ENCODE measurements at places on chromosomes 12 and 14. TPM values are rescaled to one million over a fixed set of nuclear protein-coding genes. Genes with fewer than 3 reads are reported as not detected.

DNA sequence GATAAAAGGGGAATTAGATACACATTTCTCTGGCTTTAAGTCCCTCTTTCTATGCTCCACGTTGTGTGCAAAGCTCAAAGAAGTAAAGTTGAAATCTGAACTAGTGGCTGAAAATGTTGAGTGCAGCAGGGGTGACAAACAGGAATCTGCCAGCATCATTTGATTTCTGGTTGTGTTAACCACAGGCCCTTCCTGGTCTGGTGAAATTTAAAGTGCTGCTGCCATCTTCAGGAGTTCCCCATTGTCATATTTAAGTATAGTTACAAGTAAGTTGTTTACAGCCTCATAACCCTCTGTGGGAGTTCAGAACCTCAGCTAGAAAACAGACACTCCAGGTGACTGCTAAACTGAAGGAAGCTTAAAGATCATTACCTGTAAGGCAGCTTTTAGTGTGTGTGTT lies 90.9 kb upstream of the CCDC196 start:
- peak; percentile 48 for DNase-seq
- peaks cover 4% of the 10 kb centered on the region for H3K27me3 ChIP-seq
- no peak overlapping the region for H3K4me3 ChIP-seq
- H3K4me1 ChIP-seq: peaks cover 7% of the 10 kb centered on the region
- no peak overlapping the region for H3K27ac ChIP-seq

Gene PTPRO
- total RNA-seq: 1.5 TPM

Gene TAS2R50
- 0.73 TPM for total RNA-seq

Gene COCH
- total RNA-seq: 0.38 TPM

Gene AKAP5
- total RNA-seq: 0.88 TPM

Gene NANOG
- not detected for total RNA-seq
